ENCODE measurements at places on chromosomes 3 and 15.

GRCh38 chr3:50971487-50971924 is 296.8 kb downstream of the DOCK3 start:
- DNase-seq: no peak

DNA sequence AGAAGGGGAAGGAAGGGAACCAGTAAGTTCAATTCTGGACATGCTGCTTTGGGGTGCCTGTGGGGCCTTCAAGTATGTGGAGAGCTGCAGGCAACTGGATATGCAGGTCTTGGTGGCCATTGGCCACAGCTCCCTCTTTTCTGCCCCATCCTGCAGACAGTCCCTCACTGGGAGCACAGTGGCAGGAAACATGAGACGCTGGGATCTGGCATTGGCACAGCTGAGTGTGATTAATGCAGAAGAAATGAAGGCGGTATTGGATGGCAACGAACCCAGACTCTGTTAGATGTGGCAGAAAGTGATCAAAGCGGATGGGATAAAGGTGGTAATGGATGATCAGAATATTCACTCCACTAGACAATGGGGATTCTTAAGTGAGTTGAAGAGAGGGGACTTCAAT is 23.2 kb upstream of the VPS8 start:
- DNase-seq: no peak

- no peak for DNase-seq
Observed at GRCh38 chr3:168417016-168417415, 321.3 kb upstream of the GOLIM4 start.

- no peak for DNase-seq
Observed at GRCh38 chr15:78242128-78242527, 7.8 kb upstream of the ACSBG1 start.

GRCh38 chr3:69731080-69731479 is 8.2 kb upstream of the MITF start:
- no peak for DNase-seq
